ENCODE measurements at places on chromosomes 16 and 17. TPM values are rescaled to one million over a fixed set of nuclear protein-coding genes. Genes with fewer than 3 reads are reported as not detected.

- H3K4me1 ChIP-seq: no peaks in the 10 kb centered on the region
- no peaks in the 10 kb centered on the region for H3K27me3 ChIP-seq
- H3K36me3 ChIP-seq: no peaks in the 10 kb centered on the region
- DNase-seq: peak; percentile 59
- no peak overlapping the region for H3K4me3 ChIP-seq
- H3K27ac ChIP-seq: no peak overlapping the region
These were observed 77.7 kb upstream of the GNG13 start for GRCh38 chr16:878072-878784.

OR3A3 gene
- not detected for total RNA-seq

GRCh38 chr17:76079535-76079955 lies 563 bp downstream of the ZACN start:
- H3K36me3 ChIP-seq: peaks cover 24% of the 10 kb centered on the region
- no peak overlapping the region for H3K27ac ChIP-seq
- peaks cover 47% of the 10 kb centered on the region for H3K27me3 ChIP-seq
- peak overlapping the region; percentile 54 for H3K4me3 ChIP-seq
- H3K4me1 ChIP-seq: peaks cover 8% of the 10 kb centered on the region

DNA sequence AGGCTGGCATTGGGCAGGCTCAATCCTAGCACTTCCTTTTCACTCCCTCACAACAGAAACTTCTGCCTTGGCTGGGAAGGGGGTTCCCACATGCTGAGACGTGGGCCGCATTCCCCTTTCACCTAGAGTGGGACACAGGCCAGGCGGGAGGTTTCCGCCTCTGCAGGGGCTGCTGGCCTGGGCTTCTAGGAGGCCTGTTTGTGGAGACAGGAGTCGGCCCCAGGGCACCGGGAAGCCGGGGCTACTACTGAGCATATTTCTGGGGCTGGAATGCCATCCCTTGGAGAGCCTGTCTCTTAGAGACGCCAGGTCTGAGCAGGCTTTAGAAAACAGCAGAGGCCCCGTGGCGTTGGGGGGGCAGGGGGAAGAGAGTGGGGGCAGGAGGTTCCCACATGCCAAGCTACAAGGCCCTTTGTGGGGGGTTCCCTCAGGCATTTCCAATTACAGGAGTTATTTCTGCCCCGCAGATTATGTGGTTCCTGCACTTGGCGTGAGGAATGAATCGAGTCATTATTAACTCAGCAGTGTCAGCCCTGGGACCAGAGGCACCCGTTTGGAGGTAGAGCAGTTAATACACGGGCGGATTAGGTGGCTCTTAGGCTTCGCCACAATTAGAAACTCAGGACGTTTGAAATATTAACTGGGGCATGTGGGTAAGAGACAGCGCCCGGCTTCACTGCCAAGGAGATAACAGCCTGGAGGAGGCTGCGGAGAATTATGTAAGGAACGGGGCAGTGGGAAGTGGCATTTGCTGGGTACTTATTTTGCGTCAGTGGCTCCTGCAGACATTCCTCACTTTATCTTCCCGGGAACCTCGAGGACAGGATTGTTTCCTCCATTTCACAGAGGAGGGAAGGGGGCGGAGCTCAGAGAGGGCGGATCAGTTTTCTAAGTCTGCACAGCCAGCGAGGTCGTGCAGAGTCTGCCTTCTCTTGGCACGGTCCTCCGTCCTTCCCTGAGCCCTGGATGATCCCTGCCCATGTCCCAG lies 162.5 kb downstream of the MAF start:
- H3K27ac ChIP-seq: no peak overlapping the region
- H3K4me3 ChIP-seq: no peak overlapping the region
- no peaks in the 10 kb centered on the region for H3K27me3 ChIP-seq
- DNase-seq: peak; percentile 56

- no peaks in the 10 kb centered on the region for H3K4me1 ChIP-seq
- H3K4me3 ChIP-seq: no peak overlapping the region
- H3K27ac ChIP-seq: no peak overlapping the region
- H3K27me3 ChIP-seq: no peaks in the 10 kb centered on the region
- peaks cover 7% of the 10 kb centered on the region for H3K36me3 ChIP-seq
These were observed 70.5 kb downstream of the KPNA2 start for GRCh38 chr17:68106085-68106484.

CD7 gene
- total RNA-seq: 0.35 TPM

DNA sequence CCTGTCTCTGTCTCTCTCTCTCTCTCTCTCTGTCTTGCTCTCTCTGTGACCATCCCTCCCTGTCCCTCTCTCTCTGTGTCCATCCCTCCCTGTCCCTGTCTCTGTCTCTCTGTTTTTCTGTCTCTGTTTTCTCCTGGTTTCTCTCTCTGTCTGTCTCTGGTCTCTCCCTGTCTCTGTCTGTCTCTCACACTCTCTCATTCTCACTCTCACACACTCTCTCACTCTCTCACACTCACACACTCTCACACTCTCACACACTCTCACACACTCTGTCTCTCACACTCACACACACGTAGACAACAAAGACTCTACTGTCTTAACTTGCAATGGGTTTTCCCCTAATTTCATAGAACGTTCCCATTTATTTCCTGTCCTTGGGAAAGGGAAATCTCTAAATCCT lies 299.5 kb downstream of the FOXL1 start:
- H3K36me3 ChIP-seq: no peaks in the 10 kb centered on the region
- H3K27ac ChIP-seq: no peak overlapping the region
- H3K4me1 ChIP-seq: no peaks in the 10 kb centered on the region
- H3K4me3 ChIP-seq: no peak overlapping the region
- no peaks in the 10 kb centered on the region for H3K27me3 ChIP-seq
- no peak for DNase-seq

MFAP4 gene
- total RNA-seq: 1.5 TPM

DNA sequence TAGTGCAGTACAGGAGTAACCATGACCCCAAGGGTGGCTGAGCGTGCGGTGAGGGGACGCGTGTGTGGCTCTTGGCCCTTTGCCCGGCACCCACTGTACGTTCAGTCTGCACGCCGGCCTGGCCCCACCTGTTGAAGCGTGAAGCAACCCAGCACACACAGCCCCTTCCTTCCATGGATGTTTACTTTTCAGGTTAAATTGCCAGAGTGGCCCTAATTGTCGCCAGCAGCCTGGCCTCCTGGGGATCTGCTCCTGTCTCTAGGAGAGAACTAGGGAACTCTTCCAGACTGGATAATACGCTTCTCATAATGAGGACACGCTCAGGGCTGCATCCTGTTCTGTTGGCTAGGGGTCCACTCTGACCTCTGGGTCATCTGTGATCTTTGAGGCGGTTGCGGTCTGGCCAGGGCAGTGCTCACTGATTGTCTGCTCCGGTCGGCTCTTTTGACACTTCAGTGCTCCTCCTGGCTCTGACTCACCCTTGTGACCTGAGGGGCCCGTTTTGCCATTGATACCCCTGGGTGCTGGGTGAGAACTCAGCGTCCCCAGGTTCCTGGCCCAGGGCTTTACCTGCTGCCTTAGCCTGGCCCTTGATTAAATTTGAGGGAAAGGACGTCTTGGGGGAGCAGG lies 27.7 kb downstream of the TPSG1 start:
- peaks cover 8% of the 10 kb centered on the region for H3K36me3 ChIP-seq
- no peak overlapping the region for H3K27ac ChIP-seq
- no peaks in the 10 kb centered on the region for H3K27me3 ChIP-seq
- H3K4me3 ChIP-seq: no peak overlapping the region

GALK1 gene
- 38.4 TPM for total RNA-seq

HSF5 gene
- not detected for total RNA-seq

SOCS1 gene
- 11.5 TPM for total RNA-seq

EXOSC6 gene
- total RNA-seq: 41.6 TPM

DNA sequence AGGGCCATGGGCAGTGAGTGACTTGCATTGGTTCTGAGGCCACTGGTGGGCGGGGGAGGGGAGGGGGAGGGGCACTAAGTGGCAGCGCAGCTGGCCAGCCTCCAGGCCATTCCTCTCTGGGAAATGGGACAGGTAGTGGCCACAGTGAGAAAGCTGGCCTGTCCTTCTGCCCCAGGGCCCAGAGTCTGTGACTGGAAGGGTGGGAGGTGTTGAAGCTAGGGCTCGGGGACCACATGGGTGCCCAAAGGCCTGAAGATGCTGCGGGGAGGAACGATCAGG lies 375 bp upstream of the ALOX12B start:
- DNase-seq: peak; percentile 61
- no peaks in the 10 kb centered on the region for H3K4me1 ChIP-seq
- no peak overlapping the region for H3K27ac ChIP-seq
- H3K27me3 ChIP-seq: no peaks in the 10 kb centered on the region
- no peak overlapping the region for H3K4me3 ChIP-seq

INCA1 gene
- total RNA-seq: 1.5 TPM

DNA sequence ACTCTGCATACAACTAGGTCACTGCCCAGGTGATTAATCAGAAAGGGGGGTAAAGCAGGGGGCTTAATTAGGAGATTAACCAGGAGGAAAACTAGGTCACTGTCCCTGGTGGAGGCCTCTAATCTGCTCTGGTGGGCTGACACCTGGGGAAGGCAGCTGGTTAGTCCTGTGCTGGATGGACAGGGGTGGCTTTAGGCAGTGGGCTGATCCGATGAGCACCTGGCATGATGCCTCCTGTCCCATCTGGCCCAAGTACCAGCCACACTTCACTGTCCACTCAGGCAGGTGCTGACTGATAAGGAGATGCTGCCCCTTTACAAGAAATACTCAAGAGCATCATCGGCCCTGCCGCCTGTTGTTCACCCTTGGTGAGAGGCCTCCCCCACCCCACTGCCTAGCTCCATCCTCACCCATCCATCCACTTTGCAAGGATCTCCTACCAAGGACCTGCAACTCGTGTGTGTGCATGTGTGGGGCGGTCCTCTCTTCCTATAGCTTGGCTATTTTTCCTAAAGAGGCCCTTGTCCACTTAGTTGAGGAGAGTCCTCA lies 13.8 kb upstream of the RCVRN start:
- H3K4me3 ChIP-seq: no peak overlapping the region
- no peak for DNase-seq
- H3K27me3 ChIP-seq: no peaks in the 10 kb centered on the region
- H3K36me3 ChIP-seq: no peaks in the 10 kb centered on the region
- no peaks in the 10 kb centered on the region for H3K4me1 ChIP-seq
- H3K27ac ChIP-seq: no peak overlapping the region

- H3K4me3 ChIP-seq: no peak overlapping the region
- H3K27me3 ChIP-seq: no peaks in the 10 kb centered on the region
- H3K27ac ChIP-seq: no peak overlapping the region
- H3K4me1 ChIP-seq: no peaks in the 10 kb centered on the region
- no peaks in the 10 kb centered on the region for H3K36me3 ChIP-seq
- DNase-seq: peak; percentile 67
These were observed 184.8 kb upstream of the CIBAR2 start for GRCh38 chr16:85296859-85297660.

TEN1 gene
- 19.3 TPM for total RNA-seq

METTL26 gene
- 108 TPM for total RNA-seq

DNA sequence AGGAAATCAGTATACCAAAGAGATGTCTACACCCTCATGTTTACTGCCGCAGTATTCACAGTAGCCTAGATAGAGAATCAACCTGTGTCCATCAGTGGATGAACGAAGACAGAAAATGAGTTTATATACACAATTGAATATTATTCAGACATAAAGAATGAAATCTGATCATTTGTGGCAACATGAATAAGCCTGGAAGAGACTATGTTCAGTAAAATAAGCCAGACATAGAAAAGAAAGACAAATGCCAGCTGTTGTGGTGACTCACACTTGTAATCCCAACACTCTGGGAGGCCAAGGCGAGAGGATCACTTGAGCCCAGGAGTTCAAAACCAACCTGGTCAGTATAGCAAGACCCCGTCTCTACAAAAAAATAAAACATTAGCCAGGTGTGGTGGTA lies 16.1 kb downstream of the NUDT16L1 start:
- no peak overlapping the region for H3K27ac ChIP-seq
- H3K27me3 ChIP-seq: no peaks in the 10 kb centered on the region
- H3K36me3 ChIP-seq: peaks cover 64% of the 10 kb centered on the region
- no peaks in the 10 kb centered on the region for H3K4me1 ChIP-seq

DNA sequence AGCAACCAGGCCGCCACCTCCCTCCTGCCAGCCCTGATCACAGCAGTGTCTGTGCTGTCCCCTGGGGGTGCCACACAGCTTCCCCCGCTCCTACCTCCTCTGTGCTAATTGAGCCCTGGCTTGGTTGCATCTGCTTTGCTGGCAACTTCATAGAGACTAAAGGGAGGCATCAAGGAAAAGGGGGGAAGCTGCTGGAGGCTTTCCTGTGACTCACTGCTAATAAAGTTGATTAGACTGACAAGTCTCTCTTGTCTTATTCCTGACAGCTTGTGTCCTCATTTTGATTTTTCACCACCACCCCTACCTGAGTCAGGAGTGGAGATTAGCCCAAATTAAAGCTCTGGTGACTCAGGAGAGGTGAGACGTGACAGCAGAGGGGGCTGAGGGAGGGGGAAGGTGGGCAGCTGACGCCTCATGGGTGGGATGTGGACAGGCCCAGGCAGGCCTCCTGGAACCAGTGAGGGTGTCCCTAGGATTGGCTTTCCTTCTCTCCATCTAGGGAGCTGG lies 310.0 kb downstream of the CBLN1 start:
- DNase-seq: no peak
- no peak overlapping the region for H3K27ac ChIP-seq
- H3K27me3 ChIP-seq: no peaks in the 10 kb centered on the region

DNA sequence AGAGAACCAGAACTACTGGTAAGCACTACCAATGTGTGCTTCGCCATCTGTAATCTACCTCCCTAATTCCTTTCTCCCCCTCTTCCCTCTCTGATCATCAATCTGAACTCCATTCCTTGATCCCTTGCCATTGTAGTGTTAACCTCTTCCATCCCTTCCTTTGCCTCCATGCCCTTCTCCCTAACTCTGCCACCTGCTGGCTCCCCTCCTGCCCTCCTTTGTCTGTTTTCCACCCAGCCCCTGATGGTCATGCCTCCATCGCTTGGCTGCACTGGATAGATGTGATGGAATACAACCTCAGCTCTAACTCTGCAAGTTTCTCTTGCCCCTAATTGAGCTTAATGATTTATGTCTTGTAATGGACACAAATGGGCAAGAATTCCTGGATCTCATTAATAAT lies 108.2 kb upstream of the ASIC2 start:
- no peak for DNase-seq
- no peaks in the 10 kb centered on the region for H3K4me1 ChIP-seq
- H3K27ac ChIP-seq: no peak overlapping the region
- no peak overlapping the region for H3K4me3 ChIP-seq

GRCh38 chr17:8226536-8227237 lies 16.3 kb upstream of the AURKB start:
- DNase-seq: peak; percentile 94
- H3K4me1 ChIP-seq: no peaks in the 10 kb centered on the region
- no peak overlapping the region for H3K27ac ChIP-seq
- peak overlapping the region; percentile 89 for H3K4me3 ChIP-seq

RBL2 gene
- 17.3 TPM for total RNA-seq

CYBA gene
- total RNA-seq: 153 TPM

PRSS33 gene
- total RNA-seq: not detected

CCDC92B gene
- total RNA-seq: 8.0 TPM

GRCh38 chr17:41167561-41167960 lies 460 bp downstream of the KRTAP4-3 start:
- no peaks in the 10 kb centered on the region for H3K4me1 ChIP-seq
- no peak for DNase-seq
- H3K4me3 ChIP-seq: no peak overlapping the region
- no peaks in the 10 kb centered on the region for H3K36me3 ChIP-seq

DNA sequence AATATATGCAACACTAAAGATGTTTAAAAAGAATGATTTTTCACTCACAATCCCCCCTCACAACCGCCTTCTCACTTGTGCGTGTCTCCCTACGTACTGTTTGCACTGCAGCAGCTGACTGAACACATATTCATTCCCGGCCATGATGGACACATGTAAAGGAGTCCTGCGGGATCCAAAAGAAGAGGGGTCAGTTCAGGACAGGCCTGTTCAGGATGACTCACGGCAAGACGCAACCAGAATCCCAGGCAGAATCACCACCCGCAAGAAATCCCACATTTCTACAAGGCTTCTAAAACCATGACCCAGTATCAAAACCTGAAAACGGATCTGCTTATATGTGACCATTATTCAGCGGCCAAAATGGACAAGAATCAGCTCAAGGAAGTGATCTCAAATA lies 52.3 kb downstream of the CYB5D2 start:
- no peak for DNase-seq
- no peak overlapping the region for H3K4me3 ChIP-seq

Data from H9 (cell line).